Dermis blood vessel endothelial cell (primary cell): ENCODE measurements at places on chromosomes 16 and 17. TPM values are rescaled to one million over a fixed set of nuclear protein-coding genes. Genes with fewer than 3 reads are reported as not detected.

Gene PRRT2
- total RNA-seq = 0.68 TPM in 1 of 2 replicates, not detected in the other

Gene RBFOX1
- total RNA-seq = not detected in 2 replicates

Gene FBXW10
- not detected in 2 replicates for total RNA-seq

Gene CAPNS2
- total RNA-seq = 0.70 and 1.7 TPM in 2 replicates

Gene GPR139
- total RNA-seq = not detected in 2 replicates

Gene C17orf58
- 21.3 and 35.6 TPM in 2 replicates for total RNA-seq

Gene PRAC1
- not detected in 2 replicates for total RNA-seq

Gene RHBDF1
- total RNA-seq = 30.1 and 32.1 TPM in 2 replicates

Gene NPTX1
- total RNA-seq = under 0.01 and 0.23 TPM in 2 replicates

Gene FBF1
- total RNA-seq = 6.2 and 11.6 TPM in 2 replicates

Gene PKMYT1
- 4.4 and 10.6 TPM in 2 replicates for total RNA-seq

Gene C17orf100
- total RNA-seq = 0.42 and 0.85 TPM in 2 replicates

Gene AANAT
- total RNA-seq = not detected in 2 replicates

Gene CES1
- total RNA-seq = 0.34 TPM in 1 of 2 replicates, not detected in the other

Gene YBX2
- 0.17 TPM in 1 of 2 replicates, not detected in the other for total RNA-seq

Gene KRTAP4-5
- not detected in 2 replicates for total RNA-seq

Gene RSKR
- 4.7 and 8.3 TPM in 2 replicates for total RNA-seq

Gene CCDC154
- 0.09 and 0.34 TPM in 2 replicates for total RNA-seq

Gene TOB1
- 2.9 and 4.4 TPM in 2 replicates for total RNA-seq

Gene HOXB4
- 2.7 and 3.2 TPM in 2 replicates for total RNA-seq
